Activated T-helper 1 cell treated with Interleukin-2 at 50 U/mL for 16 hours (primary cell): ENCODE measurements at places on chromosomes 16 and 17.
A peak's percentile ranks its signal among the peaks of the same experiment; 100 is the strongest.

DNA sequence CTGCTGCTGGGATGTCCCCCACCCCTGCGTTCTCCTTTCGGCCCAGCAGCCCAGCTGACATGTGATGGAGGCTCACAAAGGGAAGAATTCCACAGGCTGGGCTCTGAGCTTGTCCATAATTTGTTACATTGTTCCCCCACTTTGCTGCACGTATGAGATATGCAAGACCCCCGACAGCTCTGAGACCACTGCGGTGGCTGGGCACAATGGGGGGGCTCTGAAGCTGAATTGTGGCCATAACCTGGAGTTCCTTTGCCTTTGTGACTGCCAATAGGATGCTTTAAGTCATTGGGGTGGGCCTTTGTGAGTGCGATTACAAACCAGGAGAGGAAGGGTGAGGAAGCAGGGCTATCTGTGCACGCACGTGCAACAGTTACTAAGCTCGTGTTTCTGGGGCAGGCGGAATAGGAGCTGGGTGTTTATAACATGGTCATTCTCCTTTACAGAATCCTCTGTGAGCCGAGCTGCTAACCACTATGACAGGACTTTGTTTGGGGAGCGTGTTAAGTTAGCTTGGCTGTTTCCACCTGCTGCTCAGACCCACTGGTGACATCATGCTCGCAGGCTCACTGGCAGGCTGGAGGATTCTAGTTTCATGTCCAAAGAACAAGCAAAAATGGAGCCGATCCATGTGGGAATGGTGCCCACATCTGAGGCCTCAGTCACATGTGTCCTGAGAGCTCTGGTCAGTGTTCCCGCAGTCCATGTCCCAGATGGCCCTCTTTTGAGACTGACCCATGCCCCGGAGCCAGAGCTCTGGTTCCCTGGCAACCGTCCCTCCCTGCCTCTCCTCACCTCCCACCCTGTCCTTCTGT, 208.3 kb upstream of the SALL1 start:
- no peak for DNase-seq

- no peak for DNase-seq
These were observed 3.1 kb upstream of the SOX9 start for GRCh38 chr17:72117535-72118334.

- DNase-seq, result no peak
These were observed 35.8 kb upstream of the BHLHA9 start for GRCh38 chr17:1234455-1234854.

DNA sequence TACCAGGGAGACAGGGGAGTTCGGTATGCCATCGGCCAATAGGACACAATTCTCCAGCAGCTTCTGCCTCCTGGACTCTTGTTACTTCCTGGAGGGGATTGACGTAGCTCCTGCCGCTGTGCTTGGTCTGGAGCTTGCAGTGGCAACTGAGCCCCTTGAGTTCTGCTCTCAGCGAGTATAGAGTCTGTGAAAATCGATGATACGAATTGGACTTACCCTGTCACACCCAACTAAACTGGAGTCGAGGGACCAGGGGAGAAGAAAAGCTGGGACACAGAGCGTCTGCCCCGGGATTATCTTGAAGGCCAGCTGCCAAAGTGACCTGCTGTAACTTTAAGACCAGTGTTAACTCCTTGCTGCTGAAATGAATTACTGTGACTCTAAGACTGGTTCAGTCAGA, 22.2 kb downstream of the SEC14L1 start:
- no peak for DNase-seq

DNA sequence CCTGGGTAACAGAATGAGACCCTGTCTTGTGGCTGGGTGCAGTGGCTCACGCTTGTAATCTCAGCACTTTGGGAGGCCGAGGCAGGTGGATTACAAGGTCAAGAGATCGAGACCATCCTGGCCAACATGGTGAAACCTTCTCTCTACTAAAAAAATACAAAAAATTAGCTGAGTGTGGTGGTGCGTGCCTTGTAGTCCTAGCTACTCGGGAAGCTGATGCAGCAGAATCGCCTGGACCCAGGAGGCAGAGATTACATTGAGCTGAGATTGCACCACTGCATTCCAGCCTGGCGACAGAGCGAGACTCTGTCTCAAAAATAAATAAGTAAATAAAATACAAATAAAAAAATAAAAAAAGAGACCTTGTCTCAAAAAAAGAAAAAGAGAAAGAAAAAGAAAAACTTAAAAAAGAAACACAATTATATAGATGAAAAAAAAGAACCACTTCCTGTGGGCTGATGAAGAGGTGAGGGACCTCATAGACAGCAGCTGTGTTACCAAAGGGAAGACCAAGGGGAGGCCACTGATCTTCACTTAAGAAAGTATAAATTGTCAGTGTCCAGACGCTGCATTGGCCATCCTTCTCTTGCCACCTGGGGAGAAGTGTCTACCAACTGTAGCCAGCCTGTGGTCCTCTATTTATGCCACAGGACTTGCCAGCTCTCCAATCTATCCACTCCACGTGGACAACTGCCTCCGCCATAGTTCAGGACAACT, 24.4 kb upstream of the SMG1 start:
- no peak for DNase-seq

DNA sequence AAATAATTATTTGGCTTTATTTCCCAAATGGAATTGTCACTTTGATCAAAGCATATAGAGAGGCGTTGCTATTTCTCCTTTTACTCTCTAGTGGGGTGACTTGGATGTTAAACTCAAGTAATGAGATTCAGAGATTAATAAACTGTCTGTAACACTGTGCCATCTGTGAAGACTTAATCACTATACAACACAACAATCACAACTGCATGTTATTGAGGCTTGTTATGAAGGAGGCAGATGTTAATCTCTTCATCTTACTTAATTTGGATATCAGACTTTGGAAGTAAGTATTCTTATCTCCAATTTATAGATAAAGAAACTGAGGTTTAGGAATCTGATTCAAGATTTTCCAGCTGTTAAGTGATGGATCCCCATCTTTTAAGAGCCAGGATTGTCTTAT, 132.5 kb downstream of the CNTNAP4 start:
- no peak for DNase-seq

DNA sequence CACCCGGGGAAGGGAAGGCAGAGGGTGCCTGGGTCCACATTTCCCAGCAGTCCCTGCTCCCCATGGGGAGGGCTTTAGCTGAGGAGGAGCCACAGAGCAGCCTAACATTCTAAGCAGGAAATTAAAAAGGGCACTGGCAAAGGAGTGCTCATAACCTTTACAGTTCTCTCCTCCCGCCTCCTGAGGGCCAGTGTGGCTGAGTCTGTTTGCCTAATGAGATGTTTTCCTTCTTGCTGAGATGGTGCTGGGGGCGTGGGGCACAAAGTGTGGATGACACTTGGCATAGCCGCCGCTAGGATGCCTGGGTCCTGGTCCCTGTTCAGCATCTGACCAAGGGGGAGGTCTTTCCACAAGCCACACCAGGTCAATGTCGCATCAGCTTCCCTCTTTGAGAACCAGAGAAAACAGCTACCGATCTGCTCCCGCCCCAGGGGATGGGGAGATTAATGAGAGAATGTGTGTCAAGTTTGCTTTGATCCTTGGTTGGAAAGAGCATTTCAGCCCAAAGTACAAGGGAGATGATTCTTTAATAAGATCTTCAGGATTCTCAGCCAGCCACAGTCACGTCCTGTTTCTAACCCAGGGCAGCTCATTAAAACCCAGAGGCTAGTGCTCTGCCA, 5.8 kb downstream of the KIF18B start:
- DNase-seq, result no peak

DNA sequence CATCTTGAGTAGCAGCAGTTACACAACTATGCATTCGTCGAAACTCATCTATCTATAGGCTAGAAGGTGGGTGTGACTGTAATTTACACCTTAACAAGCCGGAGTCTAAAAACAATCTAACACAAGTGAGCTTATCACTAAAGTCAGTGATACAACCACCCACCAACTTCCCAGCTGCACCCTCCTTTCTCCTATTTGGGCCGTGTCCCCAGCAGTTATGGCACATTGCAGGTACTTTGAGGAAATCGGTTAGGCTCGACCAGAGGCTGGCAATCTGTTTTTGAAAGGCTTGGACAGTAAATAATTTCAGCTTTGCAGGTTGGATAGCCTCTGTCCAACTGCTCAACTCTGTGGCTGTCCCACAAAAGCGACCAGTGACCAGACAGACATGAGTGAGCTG, 26.0 kb downstream of the USP22 start:
- no peak for DNase-seq

DNA sequence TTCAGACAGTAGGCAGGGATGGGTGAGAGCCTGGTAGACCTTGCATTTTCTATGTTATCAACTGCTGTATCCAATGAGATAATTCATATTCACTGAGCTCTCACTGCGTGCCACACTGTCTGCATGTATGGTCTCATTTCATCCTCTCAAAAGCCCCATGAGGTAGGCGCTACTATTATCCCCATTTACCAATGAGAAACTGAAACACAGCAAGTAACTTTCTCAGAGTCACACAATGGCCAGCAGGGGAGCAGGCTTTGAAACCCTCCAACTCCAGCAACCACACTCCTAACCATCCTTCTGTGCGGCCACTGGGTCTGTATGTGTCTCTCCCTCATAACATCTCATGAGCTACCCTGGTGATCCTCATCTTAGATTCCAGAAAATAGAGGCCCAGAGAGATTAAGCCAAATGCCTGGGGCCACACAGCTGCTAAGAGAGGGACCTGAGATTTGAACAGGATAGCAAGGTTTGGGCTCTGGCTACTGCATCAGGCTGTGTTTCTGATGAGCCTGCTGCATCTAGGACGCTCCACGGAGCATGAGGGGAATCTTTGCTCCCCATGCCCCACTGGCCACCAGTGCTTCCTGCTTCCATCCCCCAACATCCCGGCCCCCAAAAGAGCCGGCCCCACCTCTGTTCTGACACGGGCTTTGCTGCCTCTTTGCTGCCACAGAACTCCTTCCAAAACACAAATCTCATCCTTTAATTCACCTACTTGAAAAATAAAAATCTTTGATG, 3.2 kb downstream of the CCR7 start:
- DNase-seq, result no peak

DNA sequence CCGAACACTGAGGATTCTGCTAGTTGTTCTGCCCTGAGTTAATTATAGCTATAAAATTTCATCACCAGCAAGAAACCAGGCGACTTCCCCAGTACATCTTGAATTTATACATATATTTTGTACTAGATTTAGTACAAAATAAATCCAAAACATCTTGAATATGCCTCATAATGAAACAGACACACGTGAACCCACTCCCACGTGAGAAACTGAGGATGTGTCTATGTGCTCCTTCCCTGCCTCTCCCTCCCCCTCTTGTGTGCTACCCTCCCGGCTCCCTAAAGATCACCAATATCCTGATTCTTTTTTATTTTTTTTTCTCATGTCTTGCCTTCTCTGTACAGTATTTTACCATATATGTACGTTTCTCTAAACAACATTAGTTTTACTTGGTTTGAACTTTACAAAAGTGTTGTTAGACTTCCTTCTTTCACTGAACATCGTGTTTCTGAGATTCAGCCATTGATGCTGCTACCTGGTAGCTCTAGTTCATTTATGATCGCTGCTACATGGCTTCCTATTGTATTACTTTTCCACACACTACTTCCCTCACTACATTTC, 1.1 kb upstream of the LCMT1 start:
- no peak for DNase-seq

GRCh38 chr17:80263253-80264204, 2.9 kb downstream of the RNF213 start:
- DNase-seq, result peak; percentile 68

DNA sequence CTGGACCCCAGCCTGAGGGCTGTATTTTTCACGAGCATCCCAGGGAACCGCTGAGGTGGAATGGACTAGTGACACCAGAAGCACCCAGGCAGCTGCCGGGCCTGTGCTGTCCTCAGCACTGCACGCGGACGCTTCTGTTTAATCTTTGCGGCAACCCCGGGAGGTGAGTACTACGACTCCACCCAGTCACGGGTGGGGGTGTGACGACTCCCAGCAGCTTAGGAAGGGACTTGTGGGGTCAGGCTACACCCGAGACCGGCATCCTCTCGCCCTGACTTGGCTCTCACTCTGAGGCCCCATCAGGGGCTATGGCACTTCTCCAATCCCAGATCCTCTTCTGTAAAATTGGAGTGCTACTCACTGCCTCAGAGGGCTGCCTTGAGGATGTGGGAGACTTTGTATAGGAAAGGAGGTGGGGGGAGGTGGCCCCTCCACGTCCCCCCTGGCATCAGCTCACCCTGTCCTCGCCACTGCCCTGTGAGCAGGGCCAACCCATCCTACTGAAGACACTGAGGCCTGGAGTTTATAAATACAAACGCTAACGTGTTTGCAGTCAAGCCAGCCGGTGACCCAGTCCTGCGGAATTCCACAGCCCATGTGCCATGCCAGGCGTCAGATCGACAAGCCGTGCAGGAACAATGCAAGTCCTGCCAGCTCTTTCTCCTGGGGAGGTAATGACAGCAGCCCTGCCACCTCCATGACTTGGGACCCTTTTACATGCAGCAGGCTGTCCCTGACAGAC, 44.4 kb downstream of the PPL start:
- no peak for DNase-seq

- DNase-seq, result no peak
These were observed 18.9 kb downstream of the ARHGAP17 start for GRCh38 chr16:24996301-24996700.

GRCh38 chr16:85354686-85355514, 242.6 kb upstream of the CIBAR2 start:
- DNase-seq, result no peak

DNA sequence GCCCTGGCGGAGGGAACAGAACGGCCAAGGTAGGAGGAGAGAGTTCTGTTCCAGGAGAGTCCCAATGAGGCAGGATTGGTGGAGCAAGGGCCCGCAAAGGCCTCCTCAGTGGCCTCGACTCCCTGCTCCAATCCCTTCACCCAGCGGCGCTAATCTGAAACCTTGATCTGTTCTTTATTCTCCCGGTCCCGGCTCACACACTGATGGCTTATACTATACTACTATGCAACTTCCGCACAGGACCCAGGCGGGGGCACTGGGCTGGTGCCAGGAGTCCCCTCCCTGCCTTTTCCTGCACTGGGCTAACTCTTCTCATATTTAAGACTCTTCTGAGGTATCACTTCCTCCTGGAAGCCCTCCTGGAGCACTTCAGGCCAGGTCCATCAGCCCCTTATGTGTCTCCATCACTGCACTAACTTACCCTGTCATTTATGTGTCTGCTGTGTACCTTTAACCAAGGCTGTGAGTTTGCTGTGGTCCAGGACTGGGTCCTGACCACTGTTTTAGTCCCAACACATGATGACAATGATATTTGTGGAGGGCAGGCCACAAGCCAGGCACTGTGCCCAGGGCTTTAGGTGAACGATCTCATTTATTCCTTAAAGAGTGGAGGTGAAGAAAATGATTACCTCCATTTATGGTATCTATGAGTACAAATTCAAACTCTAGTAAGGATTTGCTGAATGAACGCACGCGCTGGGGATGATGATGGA, 6.8 kb downstream of the CCDC102A start:
- no peak for DNase-seq
